ENCODE measurements at places on chromosomes 1 and 21.

- DNase-seq: no peak
Measured at GRCh38 chr1:4213366-4213973, 313.4 kb upstream of the C1orf174 start.

- DNase-seq: no peak
Measured at GRCh38 chr1:167090314-167090942, at the start of gene GPA33. Gene GPA33 (minus strand): TSS chr1:167090377. CDS start chr1:167090287, 90 bp downstream.

DNA sequence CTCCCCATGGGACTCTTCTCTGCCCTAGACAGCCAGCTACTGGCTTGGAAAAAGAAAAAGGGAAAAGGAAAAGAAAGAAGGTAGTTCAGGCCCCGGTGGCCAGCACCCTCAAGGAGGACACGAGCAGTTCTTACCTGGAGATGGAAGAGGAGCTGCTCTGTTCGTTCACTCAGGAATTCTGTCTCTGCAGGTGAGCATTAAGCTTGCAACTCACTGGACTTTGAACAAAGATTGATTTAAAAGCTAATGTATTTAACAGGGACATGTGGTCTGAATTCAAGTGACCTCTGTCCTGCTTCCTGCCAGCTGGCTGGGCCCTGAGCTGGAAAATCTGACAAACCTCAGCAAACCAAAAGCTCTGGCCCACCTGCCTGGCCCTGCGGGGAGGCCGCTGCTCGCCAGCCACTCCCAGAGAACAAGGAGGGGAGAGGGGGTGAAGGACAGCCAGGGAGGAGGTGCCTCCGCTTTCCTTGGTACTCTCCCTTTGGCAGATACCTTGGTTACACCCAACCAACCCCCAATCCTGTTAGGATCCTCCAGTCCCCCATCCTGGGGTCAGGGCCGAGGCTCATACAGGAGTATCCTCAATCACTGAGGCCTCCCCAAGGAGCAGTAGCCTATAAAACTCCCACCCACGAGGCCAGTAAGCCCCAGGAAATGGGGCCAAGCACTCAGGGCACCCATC lies at the start of gene PDZK1:
Gene PDZK1 (minus strand): TSS at position 186 of the 685 bp plus-strand sequence. CDS start 19,347 bp downstream, outside the sequence.
- DNase-seq: peak; percentile 55

GRCh38 chr1:169572187-169572586 lies 14.1 kb downstream of the F5 start:
- no peak for DNase-seq

DNA sequence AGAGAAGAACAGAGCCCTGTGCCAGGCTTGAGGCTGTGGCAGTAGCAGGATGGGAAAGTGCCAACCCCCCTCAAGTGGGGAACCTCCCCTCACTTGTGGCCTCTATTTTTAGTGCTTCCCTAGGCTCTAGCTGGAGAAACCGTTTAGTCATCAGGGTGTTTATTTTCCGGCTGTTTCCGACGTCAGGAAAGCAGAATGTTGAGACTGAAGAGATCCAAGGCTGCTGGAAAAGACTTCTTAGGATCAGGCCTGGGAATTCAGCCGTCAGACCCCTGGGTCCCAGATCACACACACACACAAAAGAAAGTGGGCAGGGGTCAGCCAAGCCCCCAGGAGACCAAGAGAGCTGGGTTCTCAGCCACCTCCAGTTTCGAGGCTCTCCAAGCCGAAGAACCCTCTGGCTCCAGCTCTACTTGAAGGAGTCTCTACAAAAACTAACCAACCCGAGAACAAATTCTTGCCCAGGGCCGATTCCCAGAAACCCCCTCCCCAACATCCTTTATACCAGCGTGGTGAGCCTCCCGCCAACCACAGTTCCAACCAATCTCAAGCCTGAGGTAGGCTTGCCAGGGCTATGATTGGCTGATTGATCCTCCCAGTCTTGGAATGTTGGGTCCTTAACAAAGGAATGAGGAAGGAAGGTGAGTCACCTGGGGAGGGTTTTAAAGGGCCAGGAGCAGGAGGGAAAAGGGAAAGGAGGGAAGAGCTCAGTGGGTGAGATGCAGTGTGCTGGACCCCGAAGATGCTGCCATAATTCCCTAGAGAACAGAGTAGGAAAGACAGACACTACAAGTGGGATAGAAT lies 2.5 kb upstream of the MEF2D start:
- DNase-seq: no peak

DNA sequence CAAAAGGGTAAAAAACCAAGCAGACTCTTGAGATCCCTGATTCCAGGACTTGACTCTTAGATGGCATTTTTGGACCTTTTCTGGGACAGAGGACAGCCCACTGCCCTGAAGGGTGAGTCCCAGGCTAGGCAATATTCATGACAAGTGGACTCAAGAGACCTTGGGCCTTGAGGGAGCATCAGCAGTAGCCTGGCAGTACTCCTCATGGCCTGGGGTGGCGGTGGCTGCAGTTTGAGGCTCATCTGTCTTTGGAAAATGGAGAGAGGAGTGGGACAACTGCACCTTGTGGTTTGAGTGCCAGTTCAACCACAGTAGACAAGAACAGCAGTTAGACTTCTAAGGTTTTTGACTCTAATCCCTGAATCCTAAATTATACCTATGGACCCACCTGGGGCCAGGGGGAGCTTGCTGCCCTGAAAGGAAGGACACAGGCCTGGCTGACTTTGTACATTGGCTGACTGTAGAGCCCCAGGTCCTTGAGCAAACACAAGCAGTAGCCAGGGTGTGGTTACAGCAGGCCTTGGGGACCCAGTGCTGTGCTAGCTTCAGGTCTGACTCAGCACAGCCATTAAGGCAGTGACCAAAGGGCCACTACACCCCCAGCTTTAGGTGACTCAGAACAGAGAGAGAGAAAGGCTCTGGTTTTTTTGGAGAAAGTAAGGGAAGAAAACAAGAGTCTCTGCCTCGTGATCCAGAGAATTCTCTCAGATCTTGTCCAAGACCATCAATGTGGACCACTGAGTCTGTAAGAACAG lies 1023.2 kb downstream of the KCNT2 start:
- no peak for DNase-seq

DNA sequence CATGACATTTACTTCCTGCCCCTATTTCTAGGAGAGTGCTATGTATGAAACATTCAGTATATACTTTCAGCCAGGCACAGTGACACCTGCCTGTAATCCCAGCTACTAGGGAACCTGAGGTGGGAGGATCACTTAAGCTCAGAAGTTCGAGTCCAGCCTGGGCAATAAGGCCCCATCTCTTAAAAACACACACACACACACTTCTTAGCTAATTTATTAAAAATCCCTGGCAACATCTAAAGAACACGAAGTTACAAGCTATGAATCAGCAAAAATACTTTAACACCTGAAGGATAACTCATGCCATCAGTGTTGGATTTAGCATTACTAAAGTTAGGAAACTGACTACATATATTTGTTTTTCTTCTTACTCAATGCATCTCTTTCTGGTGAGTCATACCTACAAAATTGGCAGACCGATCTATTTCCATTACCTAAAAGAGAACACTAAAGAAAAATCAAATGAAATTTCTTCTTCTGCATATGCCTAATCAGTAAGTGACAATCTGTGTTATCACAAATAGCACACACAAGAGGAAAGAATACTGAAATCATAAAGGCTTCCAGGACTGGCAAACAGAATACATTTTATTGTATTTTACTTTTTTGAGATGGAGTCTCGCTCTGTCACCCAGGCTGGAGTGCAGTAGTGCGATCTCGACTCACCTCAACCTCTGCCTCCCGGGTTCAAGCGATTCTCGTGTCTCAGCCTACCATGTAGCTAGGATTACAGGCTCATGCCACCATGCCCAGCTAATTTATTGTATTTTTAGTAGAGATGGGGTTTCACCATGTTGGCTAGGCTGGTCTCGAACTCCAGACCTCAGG lies 41.4 kb downstream of the RNF115 start:
- DNase-seq: no peak

DNA sequence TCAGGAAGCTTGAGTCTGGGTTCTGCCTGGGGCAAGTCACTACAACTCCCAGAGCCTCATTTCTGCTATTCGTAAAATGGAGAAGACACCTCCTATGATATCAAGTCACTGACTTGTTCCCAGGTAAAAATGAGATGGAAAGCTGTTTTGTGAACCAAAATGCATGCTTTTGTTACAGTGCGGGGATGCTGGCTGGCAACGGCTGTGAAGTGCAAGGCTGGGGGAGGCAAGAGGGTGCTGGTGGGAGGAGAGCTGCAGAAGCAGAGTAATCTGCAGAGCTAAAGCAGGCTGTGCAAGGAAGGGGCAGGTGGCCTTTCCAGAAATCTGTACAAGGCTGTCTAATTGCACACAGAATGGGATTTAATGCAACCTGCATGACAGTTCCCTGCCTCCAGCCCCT lies 150.9 kb downstream of the CNIH3 start:
- no peak for DNase-seq

DNA sequence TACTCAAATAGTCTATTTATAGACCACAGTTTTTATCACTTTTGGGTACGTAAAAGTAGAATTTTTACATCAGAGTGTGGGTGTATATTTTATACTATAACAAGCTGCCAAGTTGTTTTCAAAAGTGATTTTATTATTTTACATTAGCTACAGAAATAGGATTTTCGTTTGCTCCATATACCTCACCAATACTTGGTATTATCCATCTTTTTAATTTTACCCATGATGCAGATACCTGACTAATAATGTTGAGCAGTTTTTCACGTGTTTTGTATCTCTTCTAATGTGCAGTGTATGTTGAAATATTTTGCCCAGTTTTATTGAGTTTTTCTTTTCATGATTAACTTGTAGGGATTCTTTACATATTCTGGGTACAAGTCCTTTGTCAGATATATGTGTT lies 379.8 kb downstream of the MATN1 start:
- no peak for DNase-seq

GRCh38 chr1:41612953-41613352 lies 128.5 kb upstream of the EDN2 start:
- no peak for DNase-seq

- DNase-seq: no peak
Measured at GRCh38 chr21:33554236-33554981, 11.6 kb downstream of the SON start.

DNA sequence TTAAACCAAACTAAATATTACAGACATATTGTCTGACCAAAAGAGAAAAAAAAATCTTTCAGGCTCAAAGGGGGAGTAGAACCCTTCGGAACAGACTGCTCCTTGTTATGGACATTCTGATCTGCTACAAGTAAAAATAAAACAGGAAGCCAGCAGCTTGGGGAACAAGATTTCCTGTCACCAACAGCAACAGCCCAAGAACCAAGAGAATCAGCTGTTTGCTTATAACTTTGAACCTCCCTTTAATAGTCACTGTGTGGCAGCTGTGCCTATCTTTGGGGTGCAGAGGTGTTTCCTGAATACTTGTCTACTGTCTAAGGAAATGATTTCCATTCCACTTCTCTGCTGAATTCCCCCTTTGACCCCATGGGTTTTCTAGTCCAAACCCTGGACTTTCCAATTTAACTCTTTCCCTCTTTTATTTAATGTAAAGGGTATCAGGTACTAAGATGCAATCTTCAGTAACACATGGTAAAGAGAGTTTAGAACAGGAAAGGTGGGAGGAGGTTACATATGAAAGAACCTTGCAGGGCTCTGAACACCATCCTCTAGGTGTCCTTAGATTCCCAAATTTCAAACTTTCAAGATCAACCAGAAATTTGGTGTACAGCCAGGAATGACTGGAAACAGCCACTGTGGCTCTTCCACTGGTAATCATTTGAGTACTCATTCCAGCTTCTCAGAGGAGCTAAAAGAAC lies 38.6 kb downstream of the GPR3 start:
- no peak for DNase-seq

DNA sequence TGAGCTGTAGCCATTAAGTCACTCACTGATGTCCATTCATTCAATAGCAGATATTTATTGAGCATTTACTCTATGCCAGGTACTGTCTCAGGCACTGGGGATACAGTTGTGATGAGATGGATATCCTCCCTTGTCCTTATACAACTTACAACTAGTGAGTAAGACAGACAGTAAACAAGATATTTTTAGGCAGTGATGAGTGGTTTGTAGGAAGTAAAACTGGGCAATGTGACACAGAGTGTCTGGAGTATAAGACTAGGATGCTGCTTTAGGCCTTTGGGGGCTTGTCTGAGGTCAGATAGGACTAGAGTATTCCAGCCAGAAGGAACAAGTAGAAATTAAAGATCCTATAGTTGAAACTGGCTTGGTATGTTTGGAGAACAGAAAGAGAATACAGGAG lies 41.4 kb downstream of the NOS1AP start:
- no peak for DNase-seq

DNA sequence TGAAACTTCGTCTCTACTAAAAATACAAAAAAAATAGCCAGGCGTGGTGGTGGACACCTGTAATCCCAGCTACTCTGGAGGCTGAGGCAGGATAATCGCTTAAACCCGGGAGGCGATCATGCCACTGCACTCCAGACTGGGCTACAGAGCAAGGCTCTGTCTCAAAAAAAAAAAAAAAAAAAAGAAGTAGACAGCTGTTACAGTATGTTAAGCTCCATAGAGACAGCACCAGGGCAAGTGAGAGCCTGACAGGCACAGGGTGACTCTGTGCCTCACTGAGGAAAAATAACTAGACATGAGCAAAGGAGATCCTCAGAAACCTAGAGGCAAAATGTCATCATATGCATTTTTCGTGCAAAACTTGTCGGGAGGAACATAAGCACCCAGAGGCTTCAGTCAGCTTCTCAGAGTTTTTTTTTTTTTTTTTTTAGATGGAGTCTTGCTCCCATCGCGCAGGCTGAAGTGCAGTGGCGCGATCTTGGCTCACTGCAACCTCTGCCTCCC lies 9.0 kb upstream of the PRDX1 start:
- DNase-seq: no peak

DNA sequence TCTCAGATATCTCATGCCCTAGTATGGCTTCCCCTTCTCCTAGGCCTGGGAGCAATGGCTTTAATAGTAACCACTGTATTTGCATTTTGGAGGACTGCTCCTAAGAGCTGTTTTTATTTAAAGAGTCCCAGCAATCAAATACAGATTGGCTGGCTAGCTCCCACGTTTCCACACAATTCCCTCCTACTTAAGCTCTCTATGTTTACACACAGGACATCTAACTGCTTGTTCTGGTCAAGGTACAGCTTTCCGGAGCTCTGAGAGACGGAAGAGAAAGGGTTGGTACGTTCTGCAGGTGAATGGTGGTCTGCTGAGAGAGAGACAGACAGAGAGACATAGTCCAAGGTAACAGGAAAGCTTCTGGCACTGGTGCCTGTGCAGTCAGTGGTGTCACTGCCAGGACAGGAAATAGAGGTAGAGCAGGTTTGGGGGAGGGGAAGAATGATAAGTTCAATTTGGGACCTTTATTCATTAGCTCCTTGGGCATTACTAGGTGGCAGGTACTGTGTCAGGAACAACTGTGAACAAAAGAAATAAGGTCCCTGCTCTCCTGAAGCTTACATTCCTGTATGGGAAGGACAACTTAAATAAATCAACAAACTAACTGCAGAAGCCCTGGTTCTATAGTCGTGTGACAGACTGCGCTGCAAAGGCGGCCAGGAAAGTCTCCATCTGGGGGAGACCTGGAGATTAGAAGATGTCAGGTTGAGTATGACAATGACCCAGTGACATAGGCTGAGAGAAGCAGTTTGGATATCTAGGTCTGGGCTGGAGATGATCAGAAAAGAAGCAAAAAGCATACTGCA lies 1.2 kb upstream of the SLC25A33 start:
- no peak for DNase-seq

- no peak for DNase-seq
Measured at GRCh38 chr1:13828454-13829151, 128.6 kb downstream of the PRDM2 start.

- no peak for DNase-seq
Measured at GRCh38 chr1:12302798-12303447, 73.1 kb downstream of the VPS13D start.
